ENCODE measurements at places on chromosomes 4 and X.

GRCh38 chr4:178037459-178038214 is 595.4 kb upstream of the AGA start:
- no peak for ATAC-seq

DNA sequence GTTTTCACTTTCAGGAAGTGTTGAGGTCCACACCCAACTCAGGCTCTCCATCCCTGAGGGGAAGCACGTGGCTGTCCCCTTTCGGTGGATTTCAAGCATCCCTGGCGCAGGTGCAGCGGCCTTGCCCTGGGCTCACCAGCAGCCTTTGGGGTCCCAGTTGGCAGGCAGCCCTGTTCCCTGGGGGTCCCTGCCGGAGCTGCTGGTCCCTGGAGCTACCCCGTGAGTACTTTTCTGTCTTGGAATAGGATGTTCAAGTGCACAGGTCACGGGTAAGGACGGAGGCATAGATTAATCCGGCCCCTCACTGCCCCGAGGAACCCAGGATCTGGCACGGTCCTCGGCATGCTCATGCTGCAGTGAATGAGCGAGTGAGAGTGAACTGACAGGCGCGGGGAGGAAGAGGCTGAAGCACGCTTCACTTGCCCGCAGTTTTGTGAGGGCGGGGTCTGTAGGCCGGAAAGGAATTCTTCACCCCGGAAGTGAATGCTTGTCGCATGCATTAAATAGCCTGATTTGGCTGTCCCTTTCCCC is 117.2 kb upstream of the FAT1 start:
- no peak for ATAC-seq

- ATAC-seq, result no peak
Measured at GRCh38 chrX:39736216-39737211, 361.2 kb downstream of the BCOR start.

DNA sequence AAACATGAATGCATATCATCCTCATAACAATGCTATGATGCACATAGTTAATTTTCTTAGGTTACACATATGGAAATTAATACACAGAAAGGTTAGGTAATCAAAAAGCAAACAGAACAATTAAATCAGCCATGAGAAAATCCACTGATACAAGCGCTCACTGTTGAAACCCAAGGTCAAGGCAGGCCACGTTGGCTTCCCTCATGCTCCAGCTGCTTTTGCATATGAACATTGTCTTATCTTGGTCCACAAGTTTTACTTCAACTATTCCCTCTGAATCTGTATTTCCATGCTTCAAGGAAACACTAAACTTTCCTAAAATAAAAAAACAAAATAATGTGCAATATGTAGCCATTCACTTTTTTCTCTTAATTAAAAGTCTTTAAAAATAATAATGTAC is 34.5 kb upstream of the PLA2G12A start:
- ATAC-seq, result no peak

DNA sequence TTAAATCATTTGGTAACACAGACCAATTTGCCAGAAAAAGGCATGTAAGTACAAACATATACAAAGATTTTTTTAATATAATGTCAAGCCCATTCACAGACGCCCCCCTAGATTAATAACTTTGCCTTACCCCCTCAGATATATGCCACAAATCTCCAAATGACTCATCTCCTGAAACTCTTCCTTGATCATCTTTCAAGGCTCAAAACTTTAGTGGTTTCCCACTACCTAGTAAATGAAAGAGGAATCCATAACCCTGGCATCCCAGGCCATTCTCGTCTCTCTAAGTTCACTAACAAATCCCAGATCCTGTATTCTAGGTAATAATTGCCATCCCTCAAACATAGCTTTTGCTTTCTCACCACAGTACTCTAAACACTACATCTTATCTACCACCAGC is 61.9 kb downstream of the PRSS12 start:
- ATAC-seq, result no peak

- ATAC-seq, result peak; percentile 66
Measured at GRCh38 chrX:78548012-78548411, 111.1 kb downstream of the RTL3 start.

DNA sequence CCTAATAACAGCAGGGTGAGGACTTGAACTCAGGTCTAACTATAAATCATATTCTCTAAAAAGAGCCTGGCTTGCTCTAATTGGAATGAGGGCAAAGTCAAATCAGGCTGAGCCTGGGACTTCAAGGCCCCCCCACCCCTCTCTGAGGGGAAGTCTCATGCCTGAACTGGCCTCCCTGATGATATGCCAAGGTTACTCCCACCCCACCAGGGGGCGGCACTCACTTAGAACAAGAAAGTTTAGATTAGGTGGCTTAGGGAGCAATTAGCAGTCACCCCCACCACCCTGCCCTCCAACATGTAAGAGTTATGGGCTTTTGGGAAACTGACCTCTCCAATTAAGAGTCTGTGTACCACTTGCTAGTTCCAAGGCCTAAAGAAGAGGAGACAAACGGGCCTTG is 2.7 kb downstream of the FOXO4 start:
- ATAC-seq, result peak; percentile 53

Measured in activated CD4-positive, CD25-positive, alpha-beta regulatory T cell treated with anti-CD3 and anti-CD28 coated beads, Interleukin-2, amount 50 U/mL, for 24 hours (primary cell).